ENCODE measurements at places on chromosomes 3 and 15.
A peak's percentile ranks its signal among the peaks of the same experiment; 100 is the strongest.

DNA sequence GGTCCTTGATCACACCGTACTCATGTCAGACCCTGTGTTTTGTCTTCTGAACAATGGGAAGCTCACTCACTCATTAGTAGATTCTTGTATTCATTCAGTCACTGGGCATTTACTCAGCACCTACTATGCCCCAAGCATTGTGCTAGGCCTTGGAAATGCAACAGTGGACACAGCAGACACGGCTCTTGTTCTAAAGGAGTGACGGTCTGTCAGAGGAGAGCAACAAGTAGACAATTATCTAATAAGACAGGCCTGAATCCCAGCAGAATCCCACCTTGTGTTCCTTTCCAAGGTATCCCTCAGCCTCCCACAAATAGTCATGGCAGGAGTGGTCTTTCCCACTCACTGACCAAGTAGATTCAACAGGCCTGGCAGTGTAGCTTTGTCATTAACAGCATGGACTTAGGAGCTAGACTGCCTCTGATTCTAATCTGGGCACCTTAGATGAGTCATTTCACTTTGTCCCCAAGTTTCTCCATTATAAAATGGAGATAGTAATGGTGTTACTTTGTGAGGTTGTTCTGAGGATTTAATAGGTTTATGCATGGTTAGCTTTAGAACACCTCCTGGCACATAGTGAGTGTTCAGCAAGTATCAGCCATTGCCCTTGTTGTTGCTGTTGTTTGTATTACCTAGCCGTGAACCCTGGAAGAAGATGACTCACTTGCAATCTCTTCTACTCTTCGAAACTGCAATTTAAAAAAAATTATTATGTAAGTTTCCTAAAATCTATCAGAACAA lies 69.1 kb downstream of the SSUH2 start:
- DNase-seq: no peak

DNA sequence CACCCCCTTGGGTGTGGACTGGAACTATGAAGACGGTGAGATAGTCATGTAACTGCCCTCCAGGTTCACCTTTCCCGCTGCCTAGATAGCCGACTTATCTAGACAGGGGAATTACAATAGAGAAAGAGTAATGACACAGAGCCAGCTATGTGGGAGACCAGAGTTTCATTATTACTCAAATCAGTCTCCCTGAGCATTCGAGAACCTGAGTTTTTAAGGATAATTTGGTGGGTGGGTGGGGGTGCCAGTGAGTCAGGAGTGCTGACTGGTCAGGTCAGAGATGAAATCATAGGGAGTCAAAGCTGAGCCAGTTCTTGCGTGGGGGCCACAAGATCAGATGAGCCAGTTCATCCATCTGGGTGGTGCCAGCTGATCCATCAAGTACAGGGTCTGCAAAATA lies 19.7 kb upstream of the DNAJC19 start:
- no peak for DNase-seq

DNA sequence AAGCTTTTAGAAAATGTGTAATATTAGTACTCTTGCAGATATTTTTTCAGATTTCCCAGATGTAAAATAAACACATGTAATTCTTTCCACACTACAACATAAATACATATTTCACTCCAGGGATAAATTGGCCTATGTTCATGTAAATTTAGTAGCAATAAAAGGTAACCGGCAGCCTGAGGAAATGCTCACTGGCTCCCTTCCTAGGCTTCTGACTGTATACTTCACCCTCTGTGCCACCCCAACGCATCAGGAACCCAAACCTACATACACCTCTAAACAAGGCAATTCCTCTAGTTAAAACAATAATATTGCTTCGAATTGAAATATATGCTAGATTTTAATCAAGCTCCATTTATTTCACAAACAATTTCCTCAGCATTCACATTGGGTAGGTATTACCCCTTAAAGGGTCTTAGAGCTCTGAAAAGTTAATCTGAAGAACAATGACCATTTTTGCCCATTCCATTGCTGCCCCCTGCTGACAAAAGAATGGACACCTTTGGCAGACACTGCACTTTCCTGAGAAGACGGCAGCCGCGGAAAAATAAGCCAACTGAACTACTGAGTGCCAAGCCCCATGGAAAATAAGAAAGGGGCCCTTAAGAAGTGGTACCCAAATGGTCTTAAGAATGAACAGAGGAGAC lies 212.5 kb downstream of the OSBPL10 start:
- DNase-seq: no peak

DNA sequence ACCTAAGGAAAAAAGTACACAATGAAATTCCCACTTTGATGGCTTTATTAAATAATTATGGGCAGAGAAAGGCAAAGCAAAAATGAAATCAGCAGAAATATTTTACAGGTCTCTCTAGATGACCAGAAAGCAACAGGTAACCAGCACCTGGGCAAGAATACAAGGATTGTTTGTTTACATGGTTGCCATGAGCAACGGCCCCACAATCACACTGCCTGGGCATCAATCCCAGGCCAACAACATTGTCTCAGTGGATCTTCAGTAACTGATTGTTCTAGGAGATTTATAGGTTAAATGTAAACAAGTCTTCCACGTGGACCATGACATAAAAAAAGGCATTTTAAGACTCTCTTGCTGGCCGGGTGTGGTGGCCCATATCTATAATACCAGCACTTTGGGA lies 82.6 kb downstream of the PDZRN3 start:
- DNase-seq: no peak

- DNase-seq: no peak
Observed at GRCh38 chr3:19816631-19817030, 117.4 kb downstream of the EFHB start.

DNA sequence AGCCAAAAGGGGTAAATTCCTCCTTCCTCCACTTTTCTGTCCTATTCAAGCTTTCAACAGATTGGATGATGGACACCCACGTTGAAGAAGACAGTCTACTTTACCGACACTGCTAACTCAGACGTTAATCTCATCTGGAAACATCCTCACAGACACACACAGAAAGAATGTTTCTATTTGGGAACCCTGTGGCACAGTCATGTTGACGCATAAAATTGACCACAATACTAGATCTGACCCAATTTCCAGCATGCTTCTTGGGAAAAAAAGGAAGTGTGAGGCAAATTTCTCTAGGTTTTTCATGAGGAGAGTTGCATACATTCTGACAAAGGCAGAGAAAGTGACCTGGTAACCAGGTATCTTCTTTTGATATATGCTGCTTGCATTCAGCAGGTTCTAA lies 594.1 kb downstream of the FGF12 start:
- DNase-seq: no peak

DNA sequence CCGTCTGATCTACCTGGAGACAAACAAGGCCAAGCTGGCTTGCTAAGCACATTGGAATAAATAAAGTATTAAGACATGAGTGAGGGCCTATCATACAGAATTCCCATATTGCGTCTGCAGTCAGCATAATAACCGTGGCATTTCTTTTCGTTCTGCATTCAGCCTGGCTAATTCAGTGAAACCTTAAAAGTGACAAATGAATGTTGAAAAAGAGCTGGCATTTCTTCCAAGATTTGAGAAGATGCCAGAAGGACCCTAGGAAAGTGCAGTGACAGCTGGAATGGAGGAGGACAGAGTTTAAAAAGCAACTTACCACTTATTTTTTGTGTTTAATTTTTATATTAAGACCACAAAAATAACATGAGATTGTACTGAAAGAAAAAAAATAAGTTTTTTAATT lies 67.1 kb downstream of the SUCLG2 start:
- no peak for DNase-seq

DNA sequence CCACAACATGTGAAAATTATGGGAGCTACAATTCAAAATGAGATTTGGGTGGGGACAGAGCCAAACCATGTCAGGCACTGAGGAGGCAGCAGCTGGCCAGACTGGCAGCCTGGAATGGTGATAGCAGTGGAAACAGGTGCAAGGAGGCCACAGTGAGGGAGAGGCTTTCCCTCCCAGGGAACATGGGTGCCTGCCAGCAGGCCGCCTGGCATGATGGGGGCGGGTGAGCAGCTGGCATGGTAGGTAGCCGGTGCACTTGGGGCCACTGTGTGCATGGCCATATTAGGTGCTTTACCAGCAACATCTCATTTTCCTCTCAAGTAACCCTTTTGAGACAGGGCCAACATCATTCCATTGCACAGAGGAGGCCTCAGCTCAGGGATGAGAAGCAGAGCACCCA lies 18.3 kb upstream of the MRPS22 start:
- no peak for DNase-seq

DNA sequence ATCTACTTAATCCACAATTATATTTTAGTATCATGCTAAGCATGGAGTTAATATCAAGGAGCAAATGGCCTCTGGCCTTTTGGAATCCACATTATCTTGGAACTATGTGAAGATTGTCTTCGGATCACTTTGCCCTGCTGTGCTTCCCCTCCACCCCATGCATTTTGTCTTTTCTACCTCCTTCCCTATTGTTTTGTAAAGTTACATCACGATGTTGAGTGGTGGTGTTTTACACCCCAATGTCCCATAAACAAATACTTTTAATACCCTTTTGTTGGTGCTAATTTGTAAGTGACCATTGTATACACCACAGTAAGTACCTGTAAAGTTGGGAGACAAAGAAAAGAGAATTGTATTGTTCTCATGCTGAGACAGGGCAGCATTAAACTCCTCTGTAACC lies 258.4 kb upstream of the ZNF717 start:
- DNase-seq: no peak

DNA sequence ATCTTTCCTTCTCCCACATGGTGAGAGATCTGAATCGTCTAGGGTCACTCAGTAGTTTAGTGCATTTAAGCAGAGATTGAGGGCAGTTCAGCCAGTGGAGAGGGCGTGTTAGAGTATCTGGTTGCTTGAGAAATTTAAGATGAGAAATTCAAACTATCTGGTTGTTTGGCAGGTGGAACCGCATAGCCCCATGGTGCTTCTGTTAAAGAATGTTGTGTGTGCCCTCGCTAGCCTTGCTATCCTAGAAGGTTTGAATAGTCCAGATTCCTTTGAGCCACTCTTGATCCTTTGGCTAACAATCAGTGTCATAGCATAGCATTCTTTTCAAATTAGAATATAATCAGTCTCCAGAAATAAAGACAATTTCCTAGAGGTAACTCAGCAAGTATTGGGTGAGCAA lies 32.1 kb downstream of the ABHD17C start:
- no peak for DNase-seq

DNA sequence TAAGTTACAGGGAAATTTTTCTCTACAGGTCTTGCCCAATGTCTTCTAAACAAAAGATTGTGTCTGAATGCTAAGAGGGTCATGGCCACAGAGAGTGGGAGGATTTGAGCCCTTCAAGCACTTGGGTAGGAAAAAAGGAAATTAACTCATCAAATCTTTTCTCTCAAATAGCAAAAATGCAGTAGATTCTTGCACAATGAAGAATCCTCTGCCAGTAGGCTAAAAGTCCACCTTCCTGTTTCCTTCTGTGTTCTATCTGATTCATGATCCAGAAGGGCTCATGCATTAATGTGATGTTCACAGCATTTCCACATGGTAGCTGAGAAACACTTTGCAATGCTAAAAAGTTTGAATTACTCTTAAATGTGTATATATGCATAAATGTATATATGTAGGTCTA lies 177.1 kb downstream of the CD47 start:
- no peak for DNase-seq

GRCh38 chr15:100628746-100629145 lies 26.4 kb downstream of the ASB7 start:
- DNase-seq: peak; percentile 6

DNA sequence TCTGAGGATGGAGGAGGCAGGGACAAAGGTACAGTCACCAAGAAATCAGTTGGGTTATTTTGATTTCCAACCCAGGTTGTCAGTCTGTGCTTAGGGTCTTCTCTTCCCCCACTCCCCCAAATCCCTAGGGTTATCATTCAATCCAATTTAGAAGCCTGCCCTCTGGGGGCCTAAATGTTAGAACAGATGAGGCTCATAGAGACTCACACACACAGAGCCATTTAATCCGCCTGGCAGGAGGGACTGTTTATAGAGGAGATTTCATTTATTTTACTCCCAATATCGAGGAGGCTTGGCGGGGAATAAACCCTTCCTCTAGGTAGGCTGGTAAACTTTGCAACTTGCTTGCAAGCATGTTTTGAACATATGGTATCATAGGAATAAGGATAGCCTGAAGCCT lies 52.8 kb downstream of the RHCG start:
- no peak for DNase-seq

DNA sequence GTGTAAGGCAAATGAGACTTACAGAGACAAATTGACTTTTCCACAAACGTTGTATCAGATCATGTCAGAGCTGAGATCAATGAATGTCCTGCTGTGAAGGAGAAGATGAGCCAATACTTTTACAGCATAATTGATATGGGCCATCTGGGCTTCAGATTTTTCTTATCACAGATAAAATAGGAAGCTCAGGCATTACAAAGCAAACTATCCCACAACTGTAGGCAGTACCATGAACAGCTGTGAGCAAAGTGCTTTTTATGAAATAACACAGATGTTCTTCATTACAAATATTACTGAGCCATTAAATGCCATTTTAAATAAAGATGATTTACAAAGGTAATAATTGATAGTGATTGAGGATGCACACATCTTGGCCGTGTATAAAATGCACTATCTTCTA lies 852.3 kb downstream of the OTOL1 start:
- DNase-seq: no peak

DNA sequence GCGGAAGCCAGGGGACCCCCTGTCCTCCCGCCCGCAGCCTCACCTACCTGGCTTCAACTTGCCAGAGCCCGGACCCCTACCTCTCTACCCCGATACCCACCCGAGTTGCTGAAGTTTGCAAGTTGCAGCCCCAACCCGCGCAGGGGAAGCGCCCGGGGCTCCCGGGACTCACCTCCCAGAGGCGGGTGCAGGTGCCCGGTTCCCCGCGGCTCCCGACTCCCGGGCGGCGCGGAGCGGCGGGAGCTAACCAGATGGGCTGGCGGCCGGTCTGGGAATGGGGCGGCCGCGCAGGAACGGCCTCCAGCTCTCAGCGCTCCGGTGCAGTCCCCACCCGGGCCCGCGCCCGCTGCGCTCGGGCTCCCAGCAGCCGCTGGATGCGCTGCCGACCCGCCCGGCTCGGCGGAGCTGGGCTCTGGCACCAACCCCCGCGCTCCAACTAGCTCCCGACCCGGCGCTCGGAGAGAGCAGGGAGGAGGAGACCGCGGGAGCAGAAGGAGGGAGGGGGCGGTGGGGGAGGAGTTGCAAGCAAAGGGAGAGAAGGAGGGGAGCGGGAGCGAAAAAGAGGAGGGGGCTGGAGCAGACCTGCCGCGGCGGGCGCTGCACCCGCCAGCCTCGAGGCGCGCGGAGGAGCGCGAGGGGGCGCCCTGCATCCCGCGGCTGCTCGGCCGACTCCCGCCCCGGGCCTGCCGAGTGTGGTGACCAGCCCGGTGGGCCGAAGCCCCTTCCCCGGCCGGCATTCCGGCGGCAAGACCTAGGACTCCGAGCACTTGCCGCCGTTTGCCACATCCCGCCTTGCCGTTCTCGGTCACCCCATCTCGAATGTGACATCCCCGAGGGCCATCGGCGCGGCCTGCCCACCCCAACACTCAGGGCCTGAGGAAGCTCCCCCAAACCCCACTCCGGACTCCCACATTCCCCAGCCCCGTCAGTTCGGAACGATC lies at the start of gene SEMA5B:
Gene SEMA5B (minus strand): TSS at position 472 of the 941 bp plus-strand sequence. CDS start 66,500 bp downstream, outside the sequence.
- no peak for DNase-seq

Measured in HFF-Myc (cell line).